Mucosa of gallbladder (tissue), 1 donor: ENCODE measurements at places on chromosomes 12 and 14.

GRCh38 chr12:12474931-12475795 is 87.5 kb downstream of the DUSP16 start:
- no peak for DNase-seq

DNA sequence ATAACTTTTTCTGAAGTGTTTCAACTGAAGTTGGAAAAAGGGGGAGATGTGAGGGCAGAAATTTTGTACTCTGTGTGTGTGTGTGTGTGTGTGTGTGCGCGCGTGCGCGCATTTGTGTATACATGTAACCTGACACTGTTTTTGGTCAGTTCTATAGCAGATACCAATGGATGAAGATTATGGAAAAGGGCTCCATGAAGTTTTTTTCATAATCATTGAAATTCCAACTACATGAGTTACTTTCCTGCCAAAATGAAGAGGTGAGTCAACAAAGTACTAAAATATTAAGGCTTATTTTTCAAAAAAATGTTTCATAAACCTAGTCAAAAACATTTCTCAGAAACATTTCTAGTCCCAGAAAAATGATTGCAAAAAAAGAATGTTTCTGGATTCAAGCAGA is 25.7 kb upstream of the CERS5 start:
- DNase-seq = no peak

DNA sequence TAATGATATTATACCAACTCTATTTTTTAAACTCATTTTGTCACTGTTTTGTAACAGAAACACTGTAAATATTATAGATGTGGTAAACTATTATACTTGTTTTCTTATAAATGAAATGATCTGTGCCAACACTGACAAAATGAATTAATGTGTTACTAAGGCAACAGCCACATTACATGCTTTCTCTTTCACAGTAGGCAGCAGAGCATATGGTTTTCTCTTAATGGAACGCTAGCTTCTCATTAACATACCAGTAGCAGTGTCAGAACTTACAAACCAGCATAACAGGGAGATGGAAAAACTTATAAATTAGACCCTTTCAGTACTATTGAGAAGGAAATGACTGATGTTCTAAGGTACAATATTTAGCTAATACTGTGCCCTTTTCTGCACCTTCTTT is 398.8 kb downstream of the PRKD1 start:
- no peak for DNase-seq

GRCh38 chr12:79552192-79552591 is 138.6 kb downstream of the PAWR start:
- DNase-seq = no peak

GRCh38 chr12:17528394-17528793 is 561.6 kb downstream of the RERGL start:
- DNase-seq = no peak

DNA sequence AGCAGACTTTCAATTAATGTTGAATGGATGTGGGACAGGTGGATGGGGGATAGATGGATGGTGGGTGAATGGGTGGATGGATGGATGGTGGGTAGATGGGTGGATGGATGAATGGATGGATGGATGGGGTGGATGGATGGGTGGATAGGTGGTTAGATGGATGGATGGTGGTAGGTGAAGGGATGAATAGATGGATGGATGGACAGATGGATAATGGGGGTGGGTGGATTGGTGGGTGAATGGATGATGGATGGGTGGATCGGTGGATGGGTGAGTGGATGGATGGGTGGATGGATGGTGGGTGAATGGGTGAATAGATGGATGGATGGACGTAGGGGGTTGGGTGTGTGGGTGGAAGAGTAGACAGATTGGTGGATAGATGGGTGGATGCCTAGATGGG is 14.0 kb upstream of the INF2 start:
- DNase-seq = no peak

DNA sequence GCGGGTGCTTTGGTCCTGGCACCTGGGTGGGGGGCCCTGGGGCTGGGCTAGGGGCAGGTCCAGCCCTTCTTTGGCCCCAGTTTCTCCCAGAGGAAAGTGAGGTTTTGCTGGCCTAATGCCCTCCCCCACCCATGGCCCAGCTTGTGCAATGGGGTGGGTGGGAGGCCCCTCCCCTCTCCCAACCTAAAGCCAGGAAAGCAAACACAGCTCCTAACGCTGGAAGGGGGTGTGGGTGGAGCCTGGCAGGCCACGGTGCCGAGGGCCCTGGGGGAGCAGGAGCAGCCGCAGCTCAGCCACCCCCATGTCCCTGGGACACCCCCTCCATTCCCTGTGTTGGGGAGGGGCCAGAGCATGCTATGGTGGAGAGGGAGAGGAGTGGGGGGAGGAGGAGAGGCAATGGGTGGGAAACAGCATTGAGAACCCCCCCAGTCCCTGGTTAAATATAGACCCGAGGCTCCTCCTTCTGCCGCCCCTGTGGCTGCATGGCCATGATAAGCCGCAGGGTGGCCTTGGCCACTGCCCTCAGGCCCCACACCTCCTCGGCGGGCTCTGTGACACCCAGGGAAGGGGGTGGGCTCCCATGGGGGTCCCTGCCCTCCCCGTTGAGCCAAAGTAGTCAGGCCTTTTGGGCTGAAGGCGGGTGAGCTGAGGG is 4.7 kb downstream of the EXOC3L4 start:
- no peak for DNase-seq

GRCh38 chr12:120529641-120530417 is 871 bp upstream of the COQ5 start:
- DNase-seq = no peak

- DNase-seq = no peak
Observed at GRCh38 chr12:45966486-45966885, 23.9 kb downstream of the SCAF11 start.

GRCh38 chr14:99722741-99723140 is 38.6 kb downstream of the CYP46A1 start:
- no peak for DNase-seq
